Activated T-cell treated with anti-CD3 and anti-CD28 coated beads, Interleukin-2, amount 50 U/mL, for 4 hours (primary cell): ENCODE measurements at places on chromosomes 3 and 15.

DNA sequence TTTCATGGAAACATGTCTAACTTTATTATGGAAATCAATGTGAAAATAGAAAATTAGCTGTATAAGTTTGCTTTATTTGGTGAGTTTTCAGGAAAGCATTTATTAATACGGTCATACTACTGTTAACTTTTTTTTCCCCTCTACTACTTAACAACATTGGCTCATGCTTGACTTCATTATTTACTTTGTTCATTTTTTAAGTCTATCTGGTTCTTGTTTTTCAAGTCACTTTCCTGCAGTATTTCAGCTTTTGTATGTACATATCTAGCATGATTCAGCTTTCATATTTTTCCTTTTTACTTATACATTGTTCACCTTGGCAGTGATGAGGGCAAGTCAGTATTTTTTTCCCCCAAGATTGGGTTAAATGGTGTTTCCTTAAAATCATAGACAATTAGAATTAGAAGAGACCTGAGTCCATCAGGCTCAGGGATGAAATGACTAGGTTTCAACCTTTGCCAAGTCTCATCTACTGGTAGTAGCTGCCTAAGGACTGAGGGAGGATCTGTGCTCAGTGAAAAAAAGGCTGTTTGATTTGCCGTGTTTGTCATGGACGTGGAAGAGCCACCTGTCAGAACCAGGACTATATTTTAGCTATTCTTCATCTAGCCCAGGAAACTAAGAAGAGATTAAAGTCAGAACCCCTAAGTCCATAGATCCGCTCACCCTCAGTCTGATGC lies 15.4 kb downstream of the TMOD3 start:
- DNase-seq = no peak

GRCh38 chr15:73141216-73141900 lies 89.1 kb downstream of the NEO1 start:
- DNase-seq = no peak

DNA sequence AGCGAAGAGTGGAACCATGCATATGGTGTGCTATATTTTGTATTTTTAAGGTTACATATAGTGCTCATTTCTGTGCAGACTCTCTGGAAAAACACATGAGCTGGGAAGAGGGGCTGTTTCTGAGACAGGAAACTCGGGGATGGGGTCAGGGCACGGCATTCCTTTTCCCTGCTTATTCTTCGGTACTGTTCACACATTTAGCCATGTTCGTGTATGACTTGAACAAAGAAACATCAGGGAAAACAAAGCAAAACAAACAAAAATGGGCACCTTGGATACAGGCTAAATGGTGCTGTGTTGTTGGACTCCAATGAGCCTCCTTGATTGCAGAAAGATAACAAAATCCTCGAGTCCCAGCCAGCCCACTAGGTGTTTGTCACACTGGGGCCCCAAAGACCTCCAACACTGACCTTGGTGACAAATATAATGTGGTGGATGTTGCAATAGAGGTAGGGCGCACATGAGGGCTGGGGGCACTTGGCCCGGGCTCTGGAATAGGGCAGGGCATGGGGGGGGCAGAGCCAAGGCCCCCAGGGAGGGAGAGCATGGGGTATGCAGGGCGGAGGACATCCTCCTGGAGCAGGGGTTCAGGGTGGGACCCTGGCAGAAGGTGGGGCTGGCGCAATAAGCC lies 19.3 kb downstream of the DNASE1L3 start:
- no peak for DNase-seq

DNA sequence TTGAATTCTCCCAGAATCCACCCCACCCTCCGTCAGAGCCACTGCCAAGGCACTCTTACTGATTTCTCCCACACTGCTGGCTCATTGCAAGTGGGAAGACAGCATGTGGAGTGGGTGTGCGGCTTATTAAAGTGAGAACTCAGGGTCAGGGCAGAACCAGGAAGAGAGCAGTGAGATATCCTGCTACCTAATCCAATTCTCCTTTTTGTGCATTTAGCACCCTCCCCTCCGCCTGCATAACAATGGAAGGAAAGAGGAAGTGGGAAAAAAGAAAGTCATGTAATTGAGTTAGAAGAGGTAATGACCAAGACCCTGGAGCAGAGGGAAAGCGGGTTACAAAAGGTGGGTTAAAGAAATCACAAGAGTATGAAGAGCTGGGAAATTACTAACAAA lies 27.8 kb upstream of the PIK3CB start:
- DNase-seq = no peak

- DNase-seq = no peak
Observed at GRCh38 chr3:39148435-39149058, 4.8 kb downstream of the CSRNP1 start.
